ENCODE measurements at places on chromosomes 4 and X.
A peak's percentile ranks its signal among the peaks of the same experiment; 100 is the strongest.

DNA sequence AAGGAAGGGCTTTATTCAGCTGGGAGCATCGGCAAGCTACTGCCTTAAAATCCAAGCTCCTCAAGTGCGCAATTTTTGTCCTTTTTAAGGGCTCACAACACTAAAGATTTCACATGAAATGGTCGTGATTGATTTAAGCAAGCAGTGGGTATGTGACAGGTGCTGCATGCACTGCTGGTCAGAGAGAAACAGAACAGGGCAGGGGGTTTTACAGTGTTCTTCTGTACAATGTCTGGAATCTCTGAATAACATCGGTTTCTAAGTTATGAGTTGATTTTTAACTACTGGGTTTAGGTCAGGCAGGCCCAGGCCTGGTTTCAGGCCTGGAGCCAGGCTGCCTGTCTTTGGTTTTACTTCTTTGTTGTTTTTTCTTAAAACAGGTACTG is 6.0 kb downstream of the UGT2B17 start:
- no peak for DNase-seq

- peak; percentile 21 for DNase-seq
Measured at GRCh38 chrX:68867458-68868112, 38.8 kb downstream of the EFNB1 start.

- DNase-seq = peak; percentile 3
Measured at GRCh38 chrX:110317061-110317819, 645 bp downstream of the AMMECR1 start.

GRCh38 chrX:150935467-150935866 is 37.0 kb upstream of the CD99L2 start:
- DNase-seq = no peak

DNA sequence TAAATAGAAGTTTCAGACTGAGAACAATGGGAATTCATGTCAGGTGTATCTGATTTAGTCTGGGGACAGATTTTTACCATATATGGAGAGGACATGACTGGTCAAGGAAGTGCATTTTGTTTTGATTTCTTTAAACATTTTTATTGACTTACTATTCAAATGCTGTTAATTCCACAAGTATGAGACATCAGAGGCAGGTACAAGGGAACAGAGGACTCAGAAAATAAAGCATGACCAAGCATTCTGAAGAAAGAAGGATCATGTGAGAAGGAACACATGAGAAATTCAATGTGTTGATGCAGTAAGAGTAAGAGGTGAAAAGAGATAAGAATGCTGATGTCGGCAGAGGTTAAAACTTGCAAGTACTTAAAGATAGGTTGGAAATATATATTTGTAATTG is 1452.6 kb downstream of the PCDH7 start:
- no peak for DNase-seq

DNA sequence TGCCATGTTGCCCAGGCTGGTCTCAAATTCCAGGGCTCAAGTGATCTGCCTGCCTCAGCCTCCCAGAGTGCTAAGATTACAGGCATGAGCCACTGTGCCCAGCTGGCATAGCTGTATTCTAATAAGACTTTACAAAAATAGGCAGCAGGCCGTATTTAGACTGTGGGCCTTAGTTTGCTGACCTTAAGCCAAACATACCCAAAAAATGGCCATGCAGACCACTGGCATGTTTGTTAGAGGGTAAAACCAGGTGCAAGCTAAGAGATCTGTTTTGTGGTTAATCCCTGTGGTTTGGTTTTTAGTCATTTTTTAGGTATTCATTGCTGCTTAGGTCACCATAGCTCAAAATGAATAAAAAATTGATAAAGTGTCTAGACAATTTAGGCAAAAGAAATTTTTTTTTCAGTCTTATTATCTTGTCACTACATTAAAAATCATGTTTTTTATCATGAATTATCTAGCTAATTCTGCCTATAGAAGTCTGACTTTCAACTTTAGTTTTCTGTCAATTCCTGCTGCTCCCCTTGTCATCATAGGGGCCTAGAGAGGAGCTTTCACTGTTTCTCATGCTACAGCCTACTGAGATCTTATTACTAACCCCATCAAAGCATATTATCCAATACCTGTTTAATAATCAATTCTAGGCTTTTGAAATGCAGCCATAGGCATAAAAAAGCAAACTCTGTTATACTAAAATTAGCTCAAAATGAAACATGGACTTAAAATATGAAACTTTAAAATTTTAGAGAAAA is 7.5 kb upstream of the SPINK2 start:
- DNase-seq = no peak

GRCh38 chr4:96315815-96316214 is 475.9 kb downstream of the PDHA2 start:
- no peak for DNase-seq

- no peak for DNase-seq
Measured at GRCh38 chrX:116417968-116418367, 18.4 kb upstream of the SLC6A14 start.

- DNase-seq = no peak
Measured at GRCh38 chrX:8520791-8521190, 56.2 kb downstream of the VCX3B start.

DNA sequence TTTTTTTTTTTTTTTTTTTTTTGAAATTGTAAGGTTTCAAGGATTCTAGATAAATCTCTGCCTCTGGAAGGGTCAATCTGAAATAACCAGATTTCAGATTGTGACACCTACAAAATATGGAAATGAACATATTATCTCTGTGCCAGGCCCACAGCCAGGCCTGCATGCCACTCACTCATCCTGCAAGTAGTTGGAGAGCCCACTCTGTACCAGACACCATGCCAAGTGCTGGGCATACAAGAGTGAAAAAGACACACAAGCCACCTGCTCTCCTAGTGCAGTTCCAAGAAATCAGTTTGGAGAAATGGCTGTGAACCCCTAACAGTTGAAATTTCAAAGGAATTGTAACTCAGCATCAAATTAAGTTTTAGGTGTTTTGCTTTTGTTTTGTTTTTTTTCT is 145.9 kb upstream of the NOCT start:
- DNase-seq = no peak

- no peak for DNase-seq
Measured at GRCh38 chr4:109010521-109010920, 247.7 kb upstream of the ETNPPL start.

DNA sequence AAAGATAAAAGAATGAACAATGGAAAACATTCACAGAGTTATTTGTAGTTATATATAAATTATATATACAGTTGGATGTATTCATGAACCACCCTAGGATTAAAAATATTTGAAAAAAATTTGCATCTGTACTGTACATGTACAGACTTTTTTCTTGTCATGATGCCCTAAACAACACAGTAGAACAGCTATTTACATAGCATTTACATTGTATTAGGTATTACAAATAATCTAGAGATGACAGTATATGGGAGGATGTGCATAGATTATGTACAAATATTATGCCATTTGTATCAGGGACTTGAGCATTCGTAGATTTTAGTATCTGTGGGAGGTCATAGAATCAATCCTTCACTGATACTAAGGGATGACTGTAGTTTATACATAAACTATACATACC is 44.8 kb downstream of the GSTCD start:
- no peak for DNase-seq

DNA sequence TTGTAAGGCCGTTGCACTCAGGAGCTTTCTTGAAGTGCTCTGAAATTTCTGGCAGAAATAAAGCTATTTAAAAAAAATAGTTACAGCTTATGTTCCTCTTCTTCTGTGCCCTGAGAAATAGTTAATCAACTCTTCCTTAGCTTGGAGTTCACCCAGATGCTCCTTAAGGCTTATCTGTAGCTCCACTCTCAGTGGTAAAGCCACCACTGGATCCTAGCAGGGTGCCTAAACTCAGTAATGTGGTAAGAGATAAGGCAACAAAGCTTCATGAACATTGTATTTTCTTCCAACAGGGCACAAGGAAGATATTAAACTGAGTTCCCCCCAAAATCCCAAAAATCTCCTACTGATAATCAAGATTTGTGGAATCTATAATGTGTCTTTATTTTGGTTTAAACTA is 299.5 kb downstream of the MAPK10 start:
- no peak for DNase-seq

- no peak for DNase-seq
Measured at GRCh38 chr4:25927361-25928195, 13.6 kb downstream of the SMIM20 start.

Measured in suppressor macrophage treated with lipopolysaccharide for 4 hours (primary cell).